ENCODE measurements at places on chromosomes 3 and 15. TPM values are rescaled to one million over a fixed set of nuclear protein-coding genes. Genes with fewer than 3 reads are reported as not detected.

LRRIQ4 gene
- polyA plus RNA-seq: 0.21 TPM

A4GNT gene
- not detected for polyA plus RNA-seq

GRCh38 chr15:76140074-76140464 lies 80.3 kb downstream of the TMEM266 start:
- no peak overlapping the region for H3K4me3 ChIP-seq
- H3K27ac ChIP-seq: no peak overlapping the region
- H3K36me3 ChIP-seq: no peaks in the 10 kb centered on the region
- DNase-seq: no peak

DNA sequence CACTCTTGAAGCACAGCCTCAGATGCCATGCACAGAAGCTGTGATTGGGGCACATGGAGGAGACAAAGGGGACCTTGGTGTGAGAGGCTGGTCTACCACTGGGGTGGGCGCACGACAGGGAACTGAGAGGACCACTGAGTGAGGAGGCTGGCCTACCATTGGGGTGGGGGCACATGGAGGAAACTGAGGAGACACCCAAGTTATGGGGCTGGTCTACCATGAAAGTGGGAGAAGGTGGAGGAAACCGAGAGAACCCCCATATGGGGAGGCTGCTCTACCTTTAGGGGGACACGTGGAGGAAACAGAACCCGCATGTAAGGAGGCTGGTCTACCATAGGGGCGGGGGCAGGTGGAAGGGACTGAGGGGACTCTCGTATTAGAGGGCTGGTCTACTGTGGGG lies 153.4 kb downstream of the FBLN2 start:
- no peak for DNase-seq
- no peak overlapping the region for H3K27ac ChIP-seq
- H3K4me3 ChIP-seq: no peak overlapping the region
- H3K4me1 ChIP-seq: no peaks in the 10 kb centered on the region
- no peaks in the 10 kb centered on the region for H3K27me3 ChIP-seq

GRCh38 chr15:61680260-61681037 lies 379.8 kb downstream of the VPS13C start:
- H3K36me3 ChIP-seq: no peaks in the 10 kb centered on the region
- H3K4me3 ChIP-seq: no peak overlapping the region
- no peak overlapping the region for H3K27ac ChIP-seq
- H3K4me1 ChIP-seq: no peaks in the 10 kb centered on the region
